Activated CD8-positive, alpha-beta memory T cell treated with anti-CD3 and anti-CD28 coated beads, Interleukin-2, amount 10 ng/mL, durations not matched to agents 7 days and 5 days (primary cell): ENCODE measurements at places on chromosomes 16 and 17. TPM values are rescaled to one million over a fixed set of nuclear protein-coding genes. Genes with fewer than 3 reads are reported as not detected.

DNA sequence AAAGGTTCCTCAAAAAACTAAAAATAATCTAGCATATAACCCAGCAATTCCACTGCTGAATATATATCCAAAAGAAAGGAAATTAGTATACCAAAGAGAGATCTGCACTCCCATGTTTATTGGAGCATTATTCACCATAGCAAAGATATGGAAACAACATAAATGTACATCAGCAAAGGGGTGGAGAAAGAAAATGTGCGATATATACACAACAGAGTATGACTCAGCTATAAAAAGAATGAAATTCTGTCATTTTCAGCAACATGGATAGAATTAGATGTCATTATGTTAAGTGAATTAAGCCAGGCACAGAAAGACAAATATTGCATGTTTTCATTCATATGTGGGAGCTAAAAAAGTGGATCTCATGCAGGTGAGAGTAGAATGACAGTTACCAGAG, 279.6 kb upstream of the AXIN2 start:
- DNase-seq, result no peak

DNA sequence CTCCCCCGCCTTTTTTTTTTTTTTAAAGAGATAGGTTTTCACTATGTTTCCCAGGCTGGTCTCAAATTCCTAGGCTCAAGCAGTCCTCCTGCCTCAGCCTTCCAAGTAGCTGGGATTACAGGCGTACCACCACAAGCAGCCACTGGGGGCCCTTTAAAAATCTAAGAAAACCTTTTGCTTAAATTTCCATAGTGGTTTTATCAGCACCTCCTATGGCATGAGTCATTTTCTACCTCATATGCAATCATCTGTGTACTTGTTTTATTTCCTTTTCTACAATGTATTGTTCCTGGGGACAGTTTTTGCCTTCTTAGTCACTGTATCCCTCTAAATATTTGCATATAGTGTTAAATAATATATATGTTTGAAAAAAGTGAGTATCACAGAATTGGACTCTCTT, 29.2 kb downstream of the GNA13 start:
- DNase-seq, result peak; percentile 73

- no peak for DNase-seq
These were observed 223.7 kb downstream of the ZNF423 start for GRCh38 chr16:49632086-49632794.

The AURKB gene
- total RNA-seq, result 197 TPM

The CES1 gene
- 2.2 TPM for total RNA-seq
